ENCODE measurements at places on chromosomes 11 and 22.

DNA sequence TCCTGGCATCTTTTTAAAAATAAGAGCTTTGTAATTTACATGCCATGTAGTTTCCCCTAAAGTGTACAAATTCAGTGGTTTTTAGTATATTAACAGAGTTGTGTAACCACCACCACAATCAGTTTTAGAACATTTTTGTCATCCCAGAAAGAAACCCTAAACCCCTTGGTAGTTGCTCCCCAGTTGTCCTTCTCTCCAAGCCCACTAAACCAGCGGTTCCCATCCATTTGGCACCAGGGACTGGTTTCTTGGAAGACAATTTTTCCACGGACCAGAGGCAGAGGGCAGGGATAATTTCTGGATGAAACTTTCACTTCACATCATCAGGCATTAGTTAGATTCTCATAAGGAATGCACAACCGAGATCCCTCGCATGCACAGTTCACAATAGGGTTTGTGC lies 22.6 kb downstream of the CABIN1 start:
- no peak for DNase-seq

DNA sequence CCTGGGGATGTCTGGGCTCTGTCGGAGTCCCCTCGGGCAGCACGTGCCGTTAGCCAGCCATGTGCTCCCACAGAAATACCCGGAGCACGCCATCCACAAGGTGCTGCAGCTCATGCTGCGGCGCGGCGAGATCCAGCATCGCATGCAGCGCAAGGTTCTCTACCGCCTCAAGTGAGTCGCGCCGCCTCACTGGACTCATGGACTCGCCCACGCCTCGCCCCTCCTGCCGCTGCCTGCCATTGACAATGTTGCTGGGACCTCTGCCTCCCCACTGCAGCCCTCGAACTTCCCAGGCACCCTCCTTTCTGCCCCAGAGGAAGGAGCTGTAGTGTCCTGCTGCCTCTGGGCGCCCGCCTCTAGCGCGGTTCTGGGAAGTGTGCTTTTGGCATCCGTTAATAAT lies 24.1 kb downstream of the MCM5 start:
- no peak for DNase-seq

- DNase-seq = no peak
Observed at GRCh38 chr11:94533206-94533605, 10.5 kb upstream of the FUT4 start.

DNA sequence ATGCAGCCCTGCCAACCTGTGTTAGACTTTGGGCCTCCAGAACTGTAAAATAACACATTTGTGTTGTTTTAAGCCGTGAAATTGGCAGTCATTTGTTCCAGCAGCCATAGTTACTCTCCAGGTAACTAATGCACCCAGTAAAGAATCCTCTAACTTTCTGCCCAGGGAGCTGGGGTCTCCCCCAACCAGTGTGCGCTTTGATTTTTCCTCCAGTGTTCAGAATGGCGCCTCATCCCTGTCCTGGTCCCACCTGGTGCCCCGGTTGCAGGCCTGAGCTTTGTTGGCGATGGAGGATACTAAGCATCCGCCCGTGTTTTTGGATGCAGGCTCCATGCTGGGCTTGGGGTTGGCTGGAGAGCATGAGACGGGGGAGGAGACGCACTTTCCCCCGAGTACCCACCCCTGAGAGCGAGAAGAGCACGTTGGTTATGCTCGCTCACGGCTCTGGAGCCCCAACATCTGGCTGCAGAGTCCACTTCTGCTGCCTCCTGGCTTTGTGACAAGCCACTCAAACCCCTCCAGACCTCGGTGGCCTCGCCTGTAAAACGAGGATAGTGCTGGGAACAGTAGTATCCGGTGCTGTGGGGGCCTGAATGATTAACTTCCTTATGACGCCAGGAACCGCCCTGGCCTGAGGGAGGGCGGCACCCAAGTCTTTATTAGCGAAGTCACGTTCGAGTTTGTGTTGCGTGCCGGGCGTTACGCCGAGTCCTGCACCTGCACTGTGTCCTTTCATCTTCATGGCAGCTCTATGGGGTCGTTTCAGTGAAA lies 25.8 kb downstream of the MRGPRD start:
- DNase-seq = peak; percentile 44
